ENCODE measurements at places on chromosomes 7 and 10. TPM values are rescaled to one million over a fixed set of nuclear protein-coding genes. Genes with fewer than 3 reads are reported as not detected.

- H3K27ac ChIP-seq = no peak overlapping the region
- no peaks in the 10 kb centered on the region for H3K36me3 ChIP-seq
- no peak for DNase-seq
- no peaks in the 10 kb centered on the region for H3K27me3 ChIP-seq
Measured at GRCh38 chr7:46791188-46791587, 790.7 kb downstream of the TNS3 start.

Gene PON1
- not detected for total RNA-seq

Gene SORCS3
- 1.7 TPM for total RNA-seq

DNA sequence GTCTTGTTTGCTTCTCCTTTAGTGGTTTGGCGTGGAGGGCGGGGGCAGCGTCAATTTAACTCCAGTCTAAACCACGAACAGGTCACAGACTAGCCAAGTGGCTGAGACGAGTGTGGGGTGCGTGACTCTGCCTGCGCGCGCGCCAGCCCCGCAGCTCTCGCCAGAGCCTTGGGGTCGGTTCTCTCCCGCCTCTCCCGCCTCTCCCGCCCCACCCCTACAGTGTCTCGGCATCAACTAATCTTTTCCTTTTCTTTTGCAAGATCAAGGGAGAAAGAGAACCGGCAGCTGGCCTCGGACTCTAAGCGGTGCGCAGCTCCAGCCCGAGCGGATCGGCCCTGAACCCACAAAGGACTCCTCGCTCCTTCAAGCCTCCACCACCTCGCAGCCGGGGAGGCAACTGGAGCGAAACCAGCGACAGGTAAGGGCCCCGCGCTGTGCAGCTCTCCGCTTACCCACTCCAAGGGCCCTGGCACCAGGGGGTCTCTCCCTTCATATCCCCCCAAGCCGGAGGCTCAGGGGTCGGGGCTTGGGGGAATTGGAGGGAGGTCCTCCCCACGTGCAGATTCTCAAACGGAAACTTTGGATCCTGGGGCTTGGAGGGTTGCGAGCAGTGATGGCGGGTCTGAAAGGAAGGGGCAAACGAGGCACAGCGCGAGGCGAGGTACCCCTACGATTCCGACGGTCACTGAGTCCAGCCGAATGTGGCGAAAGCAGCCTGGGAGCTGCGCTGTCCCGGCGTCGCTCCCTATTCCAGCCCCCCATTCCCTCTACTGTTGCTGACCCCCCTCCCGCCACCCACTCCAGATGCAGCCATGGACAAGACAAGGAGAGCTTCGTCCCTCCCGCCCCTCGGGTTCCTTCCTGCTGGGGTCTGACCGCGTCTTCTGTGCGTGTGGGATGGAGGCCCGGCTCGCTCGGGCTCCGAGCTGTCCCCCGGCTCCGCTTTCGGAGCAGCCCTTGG, 829 bp downstream of the CHRM2 start:
- no peaks in the 10 kb centered on the region for H3K4me1 ChIP-seq
- H3K27ac ChIP-seq = no peak overlapping the region
- DNase-seq = no peak
- H3K36me3 ChIP-seq = no peaks in the 10 kb centered on the region
- H3K4me3 ChIP-seq = no peak overlapping the region

Gene KCNMA1
- not detected for total RNA-seq

DNA sequence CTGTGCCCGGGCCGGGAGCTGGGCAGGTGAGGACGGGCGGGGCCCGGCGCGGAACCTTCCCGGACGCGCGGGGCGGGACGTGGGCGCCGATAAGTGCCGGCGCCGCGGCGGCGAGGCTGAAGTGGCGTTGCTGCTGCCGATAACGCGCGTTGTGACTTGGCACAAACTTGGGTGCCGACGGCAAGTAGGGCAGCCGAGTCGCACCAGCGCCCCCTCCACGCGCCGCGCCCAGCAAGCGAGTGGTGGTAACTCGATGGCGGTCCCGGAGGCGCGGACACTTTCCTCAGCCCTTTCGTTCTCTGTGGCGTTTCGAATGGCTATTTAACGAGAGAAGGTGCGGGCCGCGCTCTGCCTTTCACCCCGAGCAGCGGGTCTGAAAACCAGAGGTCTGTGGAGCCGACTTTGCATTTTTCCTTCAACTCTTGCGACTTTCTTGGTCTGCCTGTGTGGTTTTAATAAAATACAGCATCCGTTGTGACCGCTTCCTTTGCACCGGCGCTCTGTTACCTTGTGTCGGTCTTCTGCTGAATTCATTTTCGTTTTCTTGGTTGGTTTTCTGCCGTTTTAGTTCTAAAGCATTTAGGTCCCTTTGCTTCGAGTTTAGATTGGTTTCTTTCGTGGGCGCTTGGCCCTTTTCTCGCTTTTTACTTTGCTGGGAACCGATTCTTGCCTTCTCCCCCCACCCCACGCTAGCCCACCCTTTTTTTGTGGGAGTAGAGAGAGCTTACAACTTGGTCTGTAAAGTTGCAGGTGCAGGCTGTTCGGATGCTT, 701 bp downstream of the STK17A start:
- peaks cover 15% of the 10 kb centered on the region for H3K4me1 ChIP-seq
- H3K4me3 ChIP-seq = peak overlapping the region; percentile 77
- no peaks in the 10 kb centered on the region for H3K27me3 ChIP-seq

GRCh38 chr7:95095966-95096540, 188.7 kb downstream of the PPP1R9A start:
- H3K4me3 ChIP-seq = no peak overlapping the region
- H3K27ac ChIP-seq = no peak overlapping the region
- H3K27me3 ChIP-seq = no peaks in the 10 kb centered on the region
- no peaks in the 10 kb centered on the region for H3K4me1 ChIP-seq
- H3K36me3 ChIP-seq = no peaks in the 10 kb centered on the region

Gene PDZD7
- 1.7 TPM for total RNA-seq

GRCh38 chr10:27998178-27998953, 513 bp downstream of the ODAD2 start:
- H3K27me3 ChIP-seq = peaks cover 49% of the 10 kb centered on the region
- peak overlapping the region; percentile 54 for H3K4me3 ChIP-seq
- H3K4me1 ChIP-seq = peaks cover 11% of the 10 kb centered on the region

DNA sequence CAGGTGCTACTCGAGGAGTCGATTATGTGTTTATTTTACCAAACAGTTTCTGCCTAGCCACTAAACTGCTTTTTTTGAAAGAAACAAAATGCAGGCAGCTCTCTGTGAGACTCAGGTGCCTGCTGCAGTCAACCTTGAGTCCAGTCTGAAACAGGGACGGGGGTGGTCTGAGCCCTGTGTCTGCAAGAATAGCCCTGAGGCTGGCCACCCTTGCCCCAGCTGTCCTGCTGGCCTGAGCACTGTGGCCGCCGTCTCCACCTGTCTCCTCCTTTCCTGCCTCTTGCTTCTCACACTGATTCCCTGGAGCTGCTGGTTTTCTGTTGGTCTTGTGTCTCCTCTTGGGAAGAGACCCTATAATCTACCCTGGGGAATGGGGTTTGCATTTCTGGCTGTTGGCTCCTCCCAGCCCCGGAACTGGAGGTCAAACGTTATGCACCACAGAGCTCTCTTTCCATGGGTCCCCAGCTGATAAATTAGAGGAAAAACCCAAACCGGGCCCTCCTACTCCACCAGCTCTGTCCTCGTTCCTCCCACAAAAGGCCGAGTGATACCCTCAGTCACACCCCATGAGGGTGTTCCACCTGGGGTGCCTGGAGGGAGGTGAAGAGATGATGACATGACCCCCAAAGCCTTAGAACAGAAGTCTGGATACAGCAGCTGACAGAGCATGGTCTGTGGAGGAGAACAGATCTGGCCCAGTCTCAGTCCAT, 15.0 kb upstream of the SLC18A3 start:
- no peak overlapping the region for H3K4me3 ChIP-seq
- H3K27me3 ChIP-seq = peaks cover 4% of the 10 kb centered on the region
- H3K27ac ChIP-seq = no peak overlapping the region
- no peaks in the 10 kb centered on the region for H3K36me3 ChIP-seq

Gene GRM3
- total RNA-seq = not detected

DNA sequence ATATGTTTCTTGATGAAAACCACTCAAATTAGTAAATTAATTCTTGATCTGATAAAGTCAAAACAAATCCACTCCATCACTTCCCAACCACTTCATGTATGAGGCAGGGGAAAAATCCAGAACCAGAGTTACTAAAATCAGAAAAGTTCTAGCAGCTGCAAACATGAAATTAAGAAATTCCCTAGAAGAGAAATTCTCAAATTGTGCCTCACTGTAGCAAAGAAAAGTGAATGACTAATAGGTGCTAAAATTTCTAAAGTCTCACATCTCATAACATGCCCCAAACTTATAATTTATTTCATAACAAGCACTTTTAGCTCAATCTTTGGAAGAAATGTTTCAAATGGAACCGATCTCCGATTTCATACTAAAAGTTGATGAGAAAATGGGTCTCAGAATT, 345.0 kb upstream of the AOAH start:
- no peak overlapping the region for H3K27ac ChIP-seq
- no peak overlapping the region for H3K4me3 ChIP-seq
- H3K36me3 ChIP-seq = peaks cover under 1% of the 10 kb centered on the region
- H3K27me3 ChIP-seq = no peaks in the 10 kb centered on the region
- no peak for DNase-seq
